ENCODE measurements at places on chromosomes 6 and 20.

GRCh38 chr20:39850246-39850645, 838.8 kb downstream of the MAFB start:
- no peak for DNase-seq

DNA sequence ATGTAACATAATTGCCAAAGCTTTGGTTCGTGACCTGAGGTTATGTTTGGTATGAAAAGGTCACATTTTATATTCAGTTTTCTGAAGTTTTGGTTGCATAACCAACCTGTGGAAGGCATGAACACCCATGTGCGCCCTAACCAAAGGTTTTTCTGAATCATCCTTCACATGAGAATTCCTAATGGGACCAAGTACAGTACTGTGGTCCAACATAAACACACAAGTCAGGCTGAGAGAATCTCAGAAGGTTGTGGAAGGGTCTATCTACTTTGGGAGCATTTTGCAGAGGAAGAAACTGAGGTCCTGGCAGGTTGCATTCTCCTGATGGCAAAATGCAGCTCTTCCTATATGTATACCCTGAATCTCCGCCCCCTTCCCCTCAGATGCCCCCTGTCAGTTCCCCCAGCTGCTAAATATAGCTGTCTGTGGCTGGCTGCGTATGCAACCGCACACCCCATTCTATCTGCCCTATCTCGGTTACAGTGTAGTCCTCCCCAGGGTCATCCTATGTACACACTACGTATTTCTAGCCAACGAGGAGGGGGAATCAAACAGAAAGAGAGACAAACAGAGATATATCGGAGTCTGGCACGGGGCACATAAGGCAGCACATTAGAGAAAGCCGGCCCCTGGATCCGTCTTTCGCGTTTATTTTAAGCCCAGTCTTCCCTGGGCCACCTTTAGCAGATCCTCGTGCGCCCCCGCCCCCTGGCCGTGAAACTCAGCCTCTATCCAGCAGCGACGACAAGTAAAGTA, 547 bp upstream of the ESR1 start:
- DNase-seq = no peak

DNA sequence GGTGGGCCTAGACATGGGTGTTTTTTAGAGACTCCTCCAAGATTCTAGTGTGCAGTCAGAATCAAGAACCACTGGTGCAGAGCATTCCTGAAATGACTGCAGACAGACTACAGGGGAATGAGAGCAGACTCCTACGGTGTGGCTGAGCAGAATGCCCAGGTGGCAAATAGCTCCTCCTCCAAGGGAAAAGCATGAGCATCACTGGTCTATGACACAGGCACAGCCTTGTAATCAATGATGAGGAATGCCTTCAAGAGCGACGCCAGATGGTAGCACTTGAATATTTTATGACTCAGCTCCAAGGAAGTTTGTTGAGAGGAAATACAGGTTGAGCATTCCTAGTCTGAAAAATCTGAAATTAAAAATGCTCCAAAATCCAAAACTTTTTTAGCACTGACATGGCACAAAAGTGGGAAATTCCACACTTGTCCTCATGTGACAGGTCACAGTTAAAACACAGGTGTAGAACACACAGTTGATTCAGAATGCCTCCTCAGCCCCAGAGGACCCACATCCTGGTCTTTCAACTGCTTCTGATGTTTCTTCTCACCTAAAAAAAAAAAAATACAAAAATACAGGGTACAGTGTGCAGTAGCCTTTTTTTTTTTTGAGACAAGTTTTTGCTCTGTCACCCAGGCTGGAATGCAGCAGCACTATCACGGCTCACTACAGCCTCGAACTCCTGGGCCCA, 10.6 kb upstream of the FAM8A1 start:
- DNase-seq = no peak

DNA sequence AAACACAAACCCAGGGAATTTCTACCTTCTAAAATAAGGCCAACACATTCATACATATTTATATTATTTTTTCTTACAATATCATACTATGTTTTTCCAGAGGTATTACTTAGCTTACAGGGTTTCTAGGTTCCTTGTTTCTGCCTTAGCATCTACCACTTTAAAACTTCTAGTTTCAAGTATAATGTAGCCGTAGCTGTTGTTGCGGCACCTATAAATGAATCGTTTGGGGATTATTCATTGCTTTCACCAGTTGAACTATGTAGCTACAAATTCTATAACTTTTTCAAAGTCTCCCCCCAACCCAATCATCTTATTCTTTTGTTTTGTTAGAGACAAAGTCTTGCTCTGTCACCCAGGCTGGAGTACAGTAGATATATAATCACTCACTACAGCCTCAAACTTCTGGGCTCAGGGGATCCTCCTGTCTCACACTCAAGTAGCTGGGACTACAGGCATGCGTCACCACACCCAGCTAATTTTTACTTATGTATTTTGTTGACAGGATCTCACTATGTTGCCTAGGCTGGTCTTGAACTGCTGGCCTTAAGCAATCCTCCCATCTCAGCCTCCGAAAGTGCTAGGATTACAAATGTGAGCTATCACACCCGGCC, 43.9 kb downstream of the TNFAIP3 start:
- DNase-seq = no peak

DNA sequence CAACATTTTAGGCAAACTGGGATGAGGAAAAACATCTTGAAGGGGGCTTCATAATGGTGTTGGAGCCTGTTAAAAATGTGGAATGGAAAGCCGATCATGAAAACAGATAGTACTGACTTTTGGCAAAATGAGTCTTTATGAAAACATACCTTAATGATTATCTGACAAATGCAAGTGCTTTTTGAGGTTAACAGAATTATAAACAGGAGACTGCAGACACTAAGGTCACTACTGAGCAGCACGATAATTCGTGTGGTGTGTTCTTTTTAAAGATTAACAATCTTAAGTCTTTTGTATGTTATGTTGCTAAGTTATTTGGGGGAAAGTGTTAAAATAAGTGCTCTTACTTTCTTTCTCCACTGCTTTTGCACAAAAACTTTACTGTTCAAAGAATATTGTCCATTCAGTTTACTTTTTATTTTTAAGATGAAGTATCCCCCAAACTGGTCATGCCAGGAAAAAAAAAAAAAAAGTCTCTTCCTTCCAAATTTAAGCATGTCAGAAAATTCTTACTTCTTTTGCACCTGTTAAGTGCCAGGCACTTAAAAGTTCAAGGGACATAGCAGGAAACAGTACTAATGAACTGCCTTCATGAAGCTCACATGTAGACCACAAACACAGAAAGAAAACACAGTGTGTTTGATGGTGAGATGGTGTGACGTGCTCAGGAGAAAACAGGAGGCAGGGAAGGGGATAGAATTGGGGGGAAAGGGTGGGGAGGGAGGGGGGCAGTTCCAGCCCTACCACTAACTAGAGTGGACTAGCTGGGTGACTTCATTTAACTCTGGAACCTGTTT, 73.2 kb downstream of the CDYL start:
- DNase-seq = no peak

DNA sequence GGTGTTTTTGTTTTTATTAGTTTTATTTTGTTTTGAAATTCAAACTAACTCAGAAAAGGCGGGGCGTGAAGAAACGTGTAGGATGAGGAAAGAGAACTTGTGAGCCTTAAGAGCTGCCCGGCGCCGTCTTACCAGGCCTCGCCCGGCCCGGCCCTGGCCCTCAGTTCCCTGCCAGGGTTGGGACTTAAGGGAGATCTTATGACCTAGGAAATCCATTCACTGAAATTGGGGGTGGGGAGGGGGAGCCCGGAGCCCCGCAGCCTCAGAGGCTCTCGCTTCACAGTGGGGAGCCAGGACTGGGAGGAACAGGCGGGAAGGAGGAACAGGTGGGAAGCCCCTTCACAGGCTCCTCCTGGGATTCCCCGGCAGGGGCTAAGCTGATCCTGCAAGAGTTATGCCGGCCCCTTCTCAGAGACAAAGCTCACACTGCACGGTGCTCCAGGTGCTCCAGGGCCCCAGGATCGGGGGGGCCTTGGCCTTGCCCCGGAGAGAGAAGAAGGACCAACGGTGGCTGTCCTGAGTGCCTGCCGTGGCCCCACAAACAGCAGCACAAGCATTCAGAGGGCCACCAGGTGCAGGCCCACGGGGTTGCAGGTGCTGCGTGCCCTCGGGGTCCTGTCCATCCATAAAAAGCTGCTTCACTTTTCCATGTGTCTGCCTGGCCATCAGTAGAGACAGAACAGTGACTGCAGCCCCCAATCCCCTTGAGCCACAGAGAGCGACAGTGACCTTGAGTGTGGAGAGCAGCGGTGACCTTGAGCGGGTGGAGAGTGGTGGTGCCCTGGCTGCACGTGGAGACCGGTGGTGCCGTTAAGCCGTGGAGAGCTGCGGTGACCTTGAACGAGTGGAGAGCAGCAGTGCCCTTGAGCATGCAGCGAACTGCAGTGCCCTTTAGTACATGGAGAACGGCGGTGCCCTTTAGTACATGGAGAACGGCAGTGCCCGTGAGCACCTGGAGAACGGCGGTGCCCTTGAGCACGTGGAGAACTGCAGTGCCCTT, 152.7 kb downstream of the DLL1 start:
- no peak for DNase-seq

GRCh38 chr6:43895656-43896328, 125.8 kb downstream of the VEGFA start:
- DNase-seq = no peak

DNA sequence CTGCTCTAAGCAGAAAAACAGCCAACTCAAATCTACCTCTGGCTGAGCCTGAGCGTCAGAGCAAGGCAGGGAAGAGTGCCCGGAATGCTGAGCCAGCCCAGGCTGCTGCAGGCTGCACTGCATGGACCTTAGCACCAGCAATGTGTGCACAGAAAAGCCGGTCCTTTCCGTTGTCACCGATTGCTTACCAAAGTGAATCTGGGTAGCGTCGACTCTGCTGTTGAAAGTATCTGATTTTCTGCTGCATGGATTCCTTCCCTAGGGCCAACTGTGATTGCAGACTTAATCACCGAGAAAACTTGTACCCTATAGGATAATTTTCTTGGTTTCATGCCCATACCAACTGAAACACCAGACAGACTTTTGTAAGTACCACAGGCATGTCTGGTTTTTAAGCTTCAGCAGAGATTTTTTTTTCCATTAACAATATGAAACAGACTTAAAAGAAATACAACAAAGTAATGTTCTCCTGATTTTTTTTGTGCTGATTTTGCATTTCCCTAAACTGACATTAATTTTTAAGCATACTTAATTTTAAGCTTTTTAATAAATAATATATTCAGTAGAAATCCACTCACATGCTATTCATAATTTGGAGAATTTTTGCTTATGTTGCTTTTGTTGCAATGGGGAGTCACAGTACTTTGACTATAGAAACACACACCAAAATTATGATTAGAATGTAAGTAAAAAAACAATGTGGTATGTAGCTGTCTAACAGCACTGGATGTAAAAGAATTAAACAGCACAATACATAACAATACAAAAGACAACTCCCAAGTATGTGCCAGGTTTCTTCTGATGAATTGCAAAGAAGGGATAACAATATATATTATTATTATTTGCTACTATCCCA, 218.0 kb downstream of the THBS2 start:
- no peak for DNase-seq

DNA sequence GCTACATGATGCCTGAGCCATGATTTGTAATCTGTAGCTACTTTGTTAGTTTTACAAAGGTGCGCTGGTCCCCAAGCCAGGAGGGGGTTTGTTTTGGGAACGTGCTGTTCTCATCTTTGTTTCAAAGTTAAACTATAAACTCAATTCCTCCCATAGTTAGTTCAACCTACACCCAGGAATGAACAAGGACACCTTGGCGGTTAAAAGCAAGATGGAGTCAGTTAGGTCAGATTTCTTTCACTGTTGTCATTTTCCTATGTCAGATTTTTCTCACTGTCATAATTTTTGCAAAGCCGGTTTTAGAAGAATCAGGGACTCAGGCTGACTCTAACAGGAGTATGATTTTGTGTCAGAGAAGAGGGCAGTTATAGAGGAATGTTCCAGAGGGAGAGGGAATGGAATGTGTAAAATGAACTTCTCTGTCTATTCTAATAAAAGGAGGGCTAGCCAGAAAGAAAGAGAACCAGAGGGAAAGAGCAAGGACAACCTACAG, 2.3 kb upstream of the GMPR start:
- no peak for DNase-seq

GRCh38 chr6:128573036-128573435, 52.6 kb upstream of the PTPRK start:
- no peak for DNase-seq
